GM04503 (cell line): ENCODE measurements at places on chromosomes 4 and X.
A peak's percentile ranks its signal among the peaks of the same experiment; 100 is the strongest.

- no peak for DNase-seq
Measured at GRCh38 chrX:12292996-12293765, 154.9 kb downstream of the FRMPD4 start.

GRCh38 chrX:56000174-56000573, 232.0 kb upstream of the KLF8 start:
- peak; percentile 18 for DNase-seq

DNA sequence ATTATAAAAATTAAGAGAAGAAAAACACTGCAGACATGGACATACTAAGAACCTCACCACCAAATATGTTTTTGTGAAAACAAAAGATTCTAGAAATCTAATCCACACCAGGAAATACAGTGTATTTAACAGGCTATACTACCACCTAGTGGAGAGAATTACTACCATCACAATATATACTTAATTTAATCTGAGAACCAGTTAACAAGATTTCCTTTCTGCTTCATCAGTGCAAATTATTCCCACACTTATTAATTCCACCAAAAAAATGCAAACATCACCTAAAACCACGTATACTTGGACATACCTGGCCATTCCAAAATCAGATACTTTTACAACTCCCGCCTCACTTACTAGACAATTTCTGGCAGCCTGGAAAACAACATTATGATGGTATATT, 7.0 kb upstream of the TXK start:
- peak; percentile 9 for DNase-seq

GRCh38 chr4:77193511-77194102, 36.6 kb downstream of the CCNG2 start:
- DNase-seq = no peak

DNA sequence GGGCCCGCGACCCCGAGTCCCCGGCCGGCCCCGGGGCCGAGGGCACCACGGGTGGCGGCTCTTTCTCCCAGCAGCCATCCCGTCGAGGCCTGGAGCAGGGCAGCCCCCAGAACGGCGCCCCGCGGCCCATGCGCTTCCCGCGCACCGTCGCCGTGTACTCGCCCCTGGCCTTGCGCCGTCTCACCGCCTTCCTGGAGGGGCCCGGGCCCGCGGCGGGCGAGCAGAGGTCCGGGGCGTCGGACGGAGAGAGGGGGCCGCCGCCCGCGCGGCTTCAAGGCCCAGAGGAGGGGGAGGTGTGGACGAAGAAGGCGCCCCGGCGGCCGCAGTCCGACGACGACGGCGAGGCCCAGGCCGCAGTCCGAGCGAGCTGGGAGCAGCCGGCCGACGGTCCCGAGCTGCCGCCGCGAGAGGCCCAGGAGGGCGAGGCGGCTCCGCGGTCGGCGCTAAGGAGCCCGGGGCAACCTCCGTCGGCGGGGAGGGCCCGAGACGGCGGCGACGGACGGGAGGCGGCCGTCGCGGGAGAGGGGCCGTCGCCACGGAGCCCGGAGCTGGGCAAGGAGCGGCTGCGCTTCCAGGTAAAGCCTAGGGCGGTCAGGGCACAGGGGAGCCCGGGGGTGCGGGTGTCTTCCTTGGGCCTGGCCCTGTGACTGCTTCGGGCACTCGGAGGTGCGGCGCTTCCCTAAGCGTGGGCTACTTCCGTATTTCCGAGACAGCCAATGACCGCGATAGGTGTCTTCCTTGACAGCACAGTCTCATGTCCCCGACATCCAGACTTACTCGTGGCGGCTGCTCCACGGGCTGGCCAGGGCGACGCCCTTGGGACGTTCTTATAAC, 845 bp downstream of the ZAR1 start:
- DNase-seq = no peak

- DNase-seq = no peak
Measured at GRCh38 chr4:156362581-156362980, 408.9 kb upstream of the CTSO start.

GRCh38 chr4:98658287-98659105, at the start of gene TSPAN5:
Gene TSPAN5, minus strand, starts transcription at chr4:98658611.
- DNase-seq = no peak

DNA sequence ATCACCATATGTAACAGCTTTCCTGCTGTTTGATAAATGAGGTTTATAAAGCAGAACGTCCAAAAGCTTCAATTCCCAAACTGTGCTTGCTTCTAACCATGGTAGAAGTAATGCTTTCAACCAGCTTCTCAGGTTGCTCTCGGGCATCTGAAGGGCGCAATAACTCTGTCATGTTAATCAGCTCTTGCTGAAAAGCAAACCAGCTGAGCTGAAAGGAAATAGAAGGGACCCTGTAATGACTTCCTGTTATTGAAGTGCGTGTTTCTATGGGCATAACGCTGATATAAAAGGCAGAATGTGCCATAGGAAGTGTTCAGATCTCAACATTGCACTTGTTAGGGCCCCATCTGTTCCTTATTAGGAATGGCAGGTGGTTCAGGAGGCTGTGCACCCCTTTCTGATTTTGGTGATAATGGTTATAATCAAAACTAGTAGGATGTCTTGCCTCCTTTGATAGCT, 21.2 kb downstream of the HERC3 start:
- DNase-seq = no peak

DNA sequence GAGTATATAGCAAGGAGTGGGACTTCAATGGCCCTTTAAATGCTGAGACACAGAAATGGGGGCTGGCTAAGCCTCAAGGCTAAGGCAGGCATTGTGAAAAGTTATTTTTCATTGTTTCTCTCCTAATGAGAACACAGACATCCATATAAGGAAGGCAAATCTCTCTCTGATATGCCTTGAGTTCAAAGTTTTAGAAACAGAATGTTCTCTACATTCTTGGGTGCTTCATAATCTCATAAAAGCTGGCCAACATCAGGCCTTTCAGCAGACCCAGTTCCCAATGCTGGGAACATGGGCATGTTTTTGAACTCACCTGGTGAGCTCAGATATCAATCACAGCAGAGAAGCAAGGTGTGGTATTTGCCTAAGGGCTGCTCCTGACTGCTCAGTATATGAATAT, 19.4 kb upstream of the RAB40A start:
- DNase-seq = no peak

DNA sequence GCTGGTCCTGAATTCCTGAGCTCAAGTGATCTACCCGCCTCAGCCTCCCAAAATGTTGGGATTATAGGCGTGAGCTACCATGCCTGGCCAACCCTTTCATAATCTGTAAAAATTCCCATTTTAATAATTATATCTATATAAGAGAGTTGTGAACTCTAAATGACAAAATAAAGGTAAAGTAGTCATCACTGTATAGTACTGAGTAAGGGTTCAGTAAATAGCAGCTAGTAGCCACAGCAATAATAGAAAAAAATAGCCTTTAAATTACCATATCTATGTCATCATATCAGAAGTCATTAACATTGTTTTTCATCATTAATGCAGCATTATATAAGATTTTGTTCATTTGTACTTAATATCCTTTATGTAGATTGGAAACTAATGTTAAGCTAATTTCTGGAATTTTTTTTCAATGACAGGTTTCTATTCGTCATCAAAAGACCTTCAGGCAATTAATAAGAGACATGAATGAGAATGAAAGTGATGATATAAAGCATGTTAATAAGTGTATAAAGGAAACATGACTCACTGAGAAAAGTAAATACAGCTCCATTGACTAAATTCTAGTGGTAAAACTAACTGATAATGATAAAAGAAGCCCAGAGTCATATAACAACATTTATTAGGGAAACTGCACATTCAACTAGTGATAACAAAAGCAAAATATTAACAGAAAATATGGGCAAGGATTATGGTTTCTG, 85.9 kb upstream of the UGT8 start:
- DNase-seq = no peak

GRCh38 chr4:47855350-47855749, 17.5 kb upstream of the CORIN start:
- peak; percentile 47 for DNase-seq

DNA sequence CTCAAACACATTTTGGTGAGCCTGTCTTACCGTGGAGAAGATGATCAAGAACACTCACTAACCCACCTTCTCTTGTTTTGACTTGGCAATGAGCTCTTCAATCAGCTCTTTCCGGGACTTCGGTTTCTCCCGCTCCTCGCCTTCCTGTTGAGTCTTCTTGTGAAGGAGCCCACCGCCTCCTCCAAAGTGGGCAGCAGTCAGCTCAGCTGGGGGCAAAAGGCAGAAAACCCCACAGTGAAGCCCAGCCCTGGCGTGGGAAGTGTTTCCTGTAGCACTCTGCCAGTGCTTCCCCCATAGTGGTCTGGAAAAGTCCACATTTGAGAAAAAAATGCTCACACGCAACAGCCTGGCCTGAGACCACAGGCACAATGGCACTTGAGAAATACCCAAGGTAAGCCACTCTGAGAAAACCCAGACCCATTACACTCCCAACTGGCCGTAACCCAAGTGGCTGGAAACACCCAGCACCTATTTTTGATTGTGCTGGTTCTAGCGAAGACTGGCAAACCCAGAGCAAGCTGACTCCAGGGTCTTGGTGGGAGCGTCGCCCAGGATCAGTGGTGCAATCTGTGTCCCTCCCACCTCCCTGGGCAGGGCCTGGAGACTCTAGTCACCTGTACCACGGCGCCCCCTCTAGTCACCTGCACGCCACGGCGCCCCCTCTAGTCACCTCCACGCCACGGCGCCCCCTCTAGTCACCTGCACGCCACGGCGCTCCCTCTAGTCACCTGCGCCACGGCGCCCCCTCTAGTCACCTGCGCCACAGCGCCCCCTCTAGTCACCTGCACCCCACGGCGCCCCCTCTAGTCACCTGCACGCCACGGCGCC, 8.6 kb downstream of the NOP14 start:
- no peak for DNase-seq

GRCh38 chr4:87067124-87067885, 132.5 kb downstream of the AFF1 start:
- DNase-seq = no peak

GRCh38 chr4:105059337-105059736, 87.3 kb upstream of the TET2 start:
- DNase-seq = no peak

- no peak for DNase-seq
Measured at GRCh38 chr4:61210186-61210939, 10.2 kb downstream of the ADGRL3 start.

- DNase-seq = no peak
Measured at GRCh38 chr4:87575408-87575807, 32.9 kb upstream of the DSPP start.

GRCh38 chrX:11296051-11296450, 2.8 kb downstream of the AMELX start:
- DNase-seq = no peak

- no peak for DNase-seq
Measured at GRCh38 chr4:13367244-13367643, 116.9 kb downstream of the RAB28 start.

DNA sequence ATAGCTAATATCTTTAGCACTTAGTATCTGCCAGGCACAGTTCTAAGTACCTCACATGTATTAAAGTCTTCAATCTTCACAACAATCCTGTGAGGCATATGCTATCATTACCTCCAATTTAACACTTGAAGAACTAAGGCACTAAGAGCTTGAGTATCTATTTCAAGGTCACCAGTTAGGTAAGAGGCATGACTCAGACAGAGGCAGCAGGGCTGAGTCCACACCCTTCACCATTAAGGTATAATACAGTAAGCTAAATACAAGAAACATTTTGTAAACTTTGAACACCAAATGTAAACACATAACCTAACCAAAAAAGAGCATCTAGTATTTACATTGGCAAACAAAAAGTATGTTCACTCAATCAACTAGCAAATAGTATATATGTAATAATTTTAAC, 1410.9 kb downstream of the PCDH18 start:
- no peak for DNase-seq

GRCh38 chr4:19254486-19254885, 997.2 kb upstream of the SLIT2 start:
- DNase-seq = no peak

- DNase-seq = no peak
Measured at GRCh38 chr4:53706422-53707032, 115.2 kb upstream of the LNX1 start.

GRCh38 chr4:182905038-182905437, 12.1 kb downstream of the DCTD start:
- no peak for DNase-seq

- DNase-seq = no peak
Measured at GRCh38 chr4:127580891-127581290, 51.9 kb upstream of the INTU start.

- no peak for DNase-seq
Measured at GRCh38 chrX:152028579-152028978, 54.1 kb upstream of the GABRE start.

DNA sequence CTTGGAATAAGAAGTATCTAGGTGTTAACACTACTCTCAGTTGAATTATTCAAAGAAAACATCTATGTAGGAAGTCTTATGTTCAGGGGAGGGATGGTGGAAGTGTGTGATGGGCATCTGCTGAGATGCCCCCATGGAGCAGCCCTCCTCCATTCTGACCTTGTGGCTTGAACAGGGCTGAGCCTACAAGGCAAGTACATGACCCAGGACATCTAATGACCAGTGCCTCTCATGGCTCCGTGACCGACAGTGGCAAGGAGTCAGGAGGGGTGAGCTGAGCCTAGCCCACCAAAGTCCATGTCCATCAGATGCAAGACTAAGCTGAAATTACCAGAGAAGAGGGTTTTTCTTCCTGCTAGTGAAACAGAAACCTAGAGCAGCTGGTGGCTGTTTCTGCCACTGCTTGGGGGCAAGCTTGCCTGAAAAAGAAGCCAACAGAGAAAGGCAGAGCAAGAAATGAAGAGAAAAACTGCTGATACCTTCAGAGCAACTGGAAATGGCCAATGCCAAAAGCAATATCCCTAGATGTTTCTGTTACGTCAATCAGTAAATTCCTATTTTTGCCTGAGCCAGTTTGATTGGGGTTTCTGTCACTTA, 113.5 kb downstream of the TSPAN5 start:
- no peak for DNase-seq

DNA sequence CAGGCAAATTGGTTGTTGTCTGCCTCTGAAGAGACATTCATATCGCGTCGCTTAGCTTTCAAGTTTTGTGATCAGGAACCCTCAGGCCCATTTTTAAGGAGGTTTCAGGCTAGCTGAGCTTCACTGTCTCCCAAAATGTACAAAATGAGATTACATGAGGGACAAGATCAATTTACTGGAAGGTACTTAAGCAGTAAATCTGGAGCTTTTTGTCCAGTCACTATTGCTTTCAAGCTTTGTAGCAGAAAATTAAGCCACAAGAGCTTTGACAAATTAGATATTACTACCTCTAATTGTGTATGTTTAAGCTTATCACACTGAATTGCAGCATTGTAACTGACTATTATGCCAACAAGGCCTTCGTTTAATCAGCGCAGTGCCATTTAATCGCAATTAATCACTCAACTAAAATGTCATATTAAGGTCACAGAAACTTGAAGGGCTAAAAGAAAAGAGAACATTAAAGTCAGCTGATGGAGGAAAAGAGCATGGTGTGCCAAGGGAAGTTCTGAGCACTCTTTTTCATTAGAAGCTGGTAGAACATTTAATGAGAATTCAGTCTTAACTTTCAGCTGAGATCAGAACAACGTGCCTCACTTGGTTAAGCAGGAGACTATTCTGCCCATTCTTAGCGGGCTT, 353.0 kb downstream of the FBXO8 start:
- DNase-seq = no peak

GRCh38 chrX:109537324-109537665, 651 bp downstream of the NXT2 start:
- DNase-seq = no peak

- no peak for DNase-seq
Measured at GRCh38 chrX:13837290-13837745, 20.4 kb upstream of the GPM6B start.

GRCh38 chr4:187232196-187232595, 508.5 kb upstream of the FAT1 start:
- no peak for DNase-seq
